ENCODE measurements at places on chromosomes 7 and 10. TPM values are rescaled to one million over a fixed set of nuclear protein-coding genes. Genes with fewer than 3 reads are reported as not detected.
A peak's percentile ranks its signal among the peaks of the same experiment; 100 is the strongest.

GRCh38 chr7:155203059-155203881 lies 94.4 kb upstream of the INSIG1 start:
- no peak for DNase-seq

Gene SPDYE9
- total RNA-seq: not detected

GRCh38 chr10:38038107-38038931 lies 27.8 kb downstream of the ZNF33A start:
- DNase-seq: peak; percentile 11

Gene GDF2
- not detected for total RNA-seq

GRCh38 chr7:20954711-20955619 lies 168.3 kb upstream of the SP8 start:
- DNase-seq: peak; percentile 11

GRCh38 chr10:59432207-59432900 lies 70.0 kb upstream of the FAM13C start:
- peak; percentile 69 for DNase-seq

Gene GRM3
- total RNA-seq: not detected

DNA sequence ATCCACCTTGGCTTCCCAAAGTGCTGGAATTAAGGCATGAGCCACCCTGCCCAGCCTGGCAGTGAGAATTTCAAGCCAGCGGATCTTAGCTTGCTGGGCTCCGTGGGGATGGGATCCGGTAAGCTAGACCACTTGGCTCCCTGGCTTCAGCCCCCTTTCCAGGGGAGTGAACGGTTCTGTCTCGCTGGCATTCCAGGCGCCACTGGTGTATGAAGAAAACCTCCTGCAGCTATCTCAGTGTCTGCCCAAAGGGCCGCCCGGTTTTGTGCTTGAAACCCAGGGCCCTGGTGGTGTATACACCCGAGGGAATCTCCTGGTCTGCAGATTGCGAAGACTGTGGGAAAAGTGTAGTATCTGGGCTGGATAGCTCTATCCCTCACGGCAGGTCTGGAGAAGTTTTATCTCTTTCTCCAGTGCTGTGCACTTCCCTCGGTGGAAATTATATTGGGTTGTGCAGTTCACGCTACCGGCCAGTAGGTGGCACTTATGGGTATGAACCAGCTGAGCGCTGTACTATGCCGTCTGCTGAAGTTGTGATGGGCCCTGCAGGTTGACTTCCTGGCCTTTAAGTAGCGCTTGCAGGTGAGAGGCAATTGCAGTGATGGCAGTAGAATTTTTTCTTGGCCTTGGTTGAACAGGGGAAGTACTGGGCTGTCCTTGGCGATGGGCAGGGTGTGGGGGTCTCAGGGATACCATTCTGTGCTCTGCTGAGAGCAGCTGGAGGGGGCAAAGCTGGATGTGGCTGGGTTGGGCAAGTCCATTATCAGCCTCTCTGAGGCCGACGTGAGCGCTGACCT lies 138.0 kb upstream of the MTPN start:
- DNase-seq: peak; percentile 31

GRCh38 chr7:131933751-131934289 lies 377.4 kb upstream of the PODXL start:
- no peak for DNase-seq

DNA sequence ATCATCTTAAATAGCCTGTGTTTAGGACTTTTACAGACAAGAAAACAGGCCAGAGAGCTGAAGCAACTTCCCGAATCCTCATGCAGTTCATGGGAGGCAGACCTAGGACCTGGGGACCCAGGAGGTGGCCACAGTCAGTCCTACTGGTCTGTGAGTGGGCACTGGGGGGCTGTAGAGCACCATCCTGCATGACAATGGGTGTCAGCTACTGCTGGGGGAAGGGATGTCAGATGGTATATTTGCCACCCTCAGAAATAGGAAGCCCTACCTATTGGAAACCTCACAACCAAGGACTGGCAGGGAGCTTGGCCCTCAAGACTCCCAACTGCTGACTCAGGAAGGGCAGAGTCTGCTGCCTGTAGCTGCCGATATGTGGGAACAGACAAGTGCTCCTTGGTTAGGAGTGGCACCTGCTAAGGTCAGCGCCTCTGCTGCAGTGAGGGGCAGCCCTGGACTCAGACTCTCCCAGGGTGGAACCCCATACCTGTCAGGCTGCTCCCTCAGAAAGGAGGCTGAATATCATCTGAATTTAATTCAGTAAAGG lies 29.7 kb downstream of the OGDH start:
- DNase-seq: no peak

DNA sequence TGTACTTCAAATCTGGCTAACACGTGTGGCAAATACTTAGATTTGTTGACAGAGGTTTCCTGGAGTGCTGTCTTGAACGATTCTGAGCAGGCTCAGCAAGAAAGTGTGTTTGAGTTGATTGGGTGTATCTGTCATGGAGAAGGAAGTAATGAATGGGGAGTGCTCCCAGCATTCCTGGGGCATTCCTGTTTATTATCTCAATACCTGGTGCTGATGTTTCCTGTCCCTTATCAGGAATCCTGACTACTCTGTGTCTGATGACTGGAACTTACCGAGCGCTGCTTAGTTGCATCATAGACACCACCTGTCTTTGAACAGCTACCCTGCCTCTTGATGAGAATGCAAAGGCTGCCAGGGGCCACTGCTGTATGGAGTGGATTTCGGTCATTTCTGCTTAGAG lies 41.0 kb upstream of the TMEM248 start:
- DNase-seq: no peak

DNA sequence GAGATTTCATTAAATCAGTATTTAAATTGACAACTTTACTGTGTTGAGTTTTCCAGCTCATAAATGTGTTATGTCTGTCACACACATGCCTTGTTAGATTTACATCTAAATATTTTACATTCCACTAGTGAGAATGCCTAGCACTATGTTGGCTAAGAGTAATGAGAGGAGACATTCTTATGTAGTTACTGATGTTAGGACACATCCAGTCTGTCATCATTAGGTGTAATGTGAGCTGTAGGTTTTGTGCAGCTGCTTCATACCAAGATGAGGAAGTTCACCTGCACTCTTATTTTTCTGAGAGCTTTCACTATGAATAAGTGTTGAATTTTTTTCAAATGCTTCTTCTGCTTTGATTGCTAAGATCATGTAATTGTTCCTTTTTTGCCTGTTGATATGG lies 218.0 kb upstream of the IGFBP3 start:
- DNase-seq: peak; percentile 96

Gene CYP3A4
- not detected for total RNA-seq

DNA sequence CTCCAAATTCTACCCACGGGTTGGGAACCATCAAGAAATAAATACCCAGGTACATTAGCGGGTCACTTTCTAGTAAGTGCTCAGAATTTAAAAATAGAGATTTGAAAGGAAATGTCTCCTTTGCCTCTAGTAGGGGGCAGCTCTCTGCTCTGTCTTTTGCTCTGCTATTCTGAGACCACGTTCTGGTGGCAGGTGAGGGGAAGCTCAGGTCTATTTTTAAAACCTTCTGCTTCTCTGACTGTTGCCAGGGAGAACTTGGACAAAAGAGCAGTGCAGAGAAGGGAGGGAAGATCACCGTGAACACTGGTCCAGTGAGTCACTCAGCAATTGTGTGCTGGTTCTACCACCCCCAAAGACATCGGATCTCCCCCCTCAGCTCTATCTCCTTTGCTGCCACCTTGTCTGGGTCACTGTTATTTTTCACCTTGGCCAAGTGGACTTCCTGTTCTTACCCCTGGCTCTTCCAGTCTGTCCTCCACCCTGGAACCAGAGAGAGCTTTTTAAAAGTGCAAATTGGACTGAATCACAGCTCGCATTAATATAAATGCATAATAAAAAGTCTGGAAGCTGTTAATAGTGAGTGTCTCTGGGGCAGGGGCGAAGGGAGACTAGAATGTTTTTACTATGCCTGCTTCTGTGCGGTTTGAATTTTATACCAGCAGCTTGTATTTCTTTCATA lies 72.4 kb upstream of the LOXL4 start:
- DNase-seq: peak; percentile 68

GRCh38 chr7:106813705-106814305 lies 51.3 kb upstream of the PIK3CG start:
- DNase-seq: peak; percentile 76

GRCh38 chr7:70696201-70696754 lies 435.7 kb upstream of the GALNT17 start:
- DNase-seq: peak; percentile 65

Gene GPNMB
- total RNA-seq: 177 TPM

Gene EZH2
- total RNA-seq: 6.7 TPM

Gene SPAM1
- not detected for total RNA-seq

GRCh38 chr7:152969335-152969734 lies 209.8 kb downstream of the ACTR3B start:
- no peak for DNase-seq

GRCh38 chr7:144768633-144769032 lies 67.2 kb downstream of the TPK1 start:
- DNase-seq: no peak

DNA sequence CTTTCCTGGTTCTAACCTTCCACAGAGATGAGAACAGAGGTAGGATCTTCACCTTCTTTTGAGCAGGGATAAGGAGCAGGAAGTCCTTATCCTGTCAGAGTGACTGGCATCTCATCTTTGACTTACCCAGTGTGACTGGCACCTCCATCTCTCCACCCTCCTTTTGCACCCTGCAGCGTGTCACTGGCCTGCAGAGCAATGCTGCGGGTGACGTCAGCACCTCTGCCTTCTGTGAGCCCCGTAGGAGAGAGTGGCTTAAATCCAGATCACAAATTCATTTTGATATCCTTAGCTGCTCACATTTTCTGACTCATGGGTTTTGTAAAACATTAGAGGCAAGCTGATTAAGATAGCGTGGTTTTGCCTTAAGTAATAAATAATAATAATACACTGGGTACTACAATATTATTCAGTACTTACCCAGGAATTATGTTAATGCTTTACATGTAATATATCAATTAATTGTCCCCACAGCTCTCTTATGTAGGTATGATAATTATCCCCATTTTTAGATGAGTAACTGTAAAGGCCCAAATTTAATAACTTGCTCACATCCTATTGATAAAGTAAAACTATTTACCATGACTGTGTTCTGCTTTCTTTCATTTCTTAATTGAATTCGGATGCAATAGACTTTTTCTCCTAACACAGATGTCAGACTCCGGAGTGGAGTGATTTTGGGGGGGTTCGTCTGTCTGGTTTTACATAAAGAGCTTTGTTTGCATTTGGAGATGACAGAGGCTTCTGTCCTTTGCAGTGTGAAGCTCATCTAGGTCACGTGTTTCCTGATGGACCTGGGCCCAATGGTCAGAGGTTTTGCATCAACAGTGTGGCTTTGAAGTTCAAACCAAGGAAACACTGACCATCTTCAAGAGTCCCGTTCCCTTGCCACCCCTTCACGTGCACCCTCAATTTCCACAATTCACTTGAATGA lies 24.9 kb downstream of the MSRB2 start:
- no peak for DNase-seq

GRCh38 chr7:157711353-157711888 lies 374.6 kb downstream of the DNAJB6 start:
- DNase-seq: no peak

- no peak for DNase-seq
Measured at GRCh38 chr7:12619461-12620069, 49.0 kb downstream of the SCIN start.

DNA sequence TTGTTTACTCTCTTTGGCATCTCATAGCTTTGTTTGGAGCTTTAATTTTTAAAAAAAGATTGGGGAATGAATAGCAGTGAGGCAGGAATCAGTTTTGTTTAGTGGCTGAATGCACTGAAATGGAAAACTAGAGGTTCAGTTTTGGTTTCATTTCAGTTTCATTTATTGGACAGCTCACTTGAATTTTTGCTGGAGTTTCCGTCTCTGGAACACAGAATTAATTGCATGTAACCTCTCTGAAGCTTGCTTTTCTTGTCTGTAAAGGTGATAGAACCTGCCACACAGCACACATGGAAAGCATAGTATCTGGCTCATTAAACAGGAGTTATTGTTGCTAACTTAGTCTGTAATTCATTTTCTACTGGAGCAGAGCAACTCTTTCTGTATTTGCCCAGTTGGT lies 7.1 kb downstream of the GRM8 start:
- DNase-seq: no peak

Gene MALRD1
- total RNA-seq: 1.7 TPM

DNA sequence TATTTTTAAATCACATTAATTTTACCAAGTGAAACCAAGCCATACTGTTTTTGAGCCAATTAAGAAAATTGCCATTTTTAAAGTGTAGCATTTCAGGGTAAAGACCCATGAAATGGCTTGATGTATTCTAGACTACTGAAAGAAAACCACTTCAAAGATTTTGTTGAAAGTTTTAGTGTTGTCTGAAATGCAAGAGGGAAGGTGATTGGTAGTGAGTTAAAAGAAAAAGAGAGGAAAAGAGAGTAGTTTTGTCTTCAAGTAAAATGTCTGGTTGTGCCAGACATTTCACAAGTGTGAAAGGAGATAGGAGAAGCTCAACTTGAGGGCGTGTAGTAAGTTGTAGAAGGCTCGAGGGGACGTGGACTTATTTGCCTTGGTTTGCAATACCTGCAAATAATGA lies 41.6 kb downstream of the CALML5 start:
- DNase-seq: no peak

DNA sequence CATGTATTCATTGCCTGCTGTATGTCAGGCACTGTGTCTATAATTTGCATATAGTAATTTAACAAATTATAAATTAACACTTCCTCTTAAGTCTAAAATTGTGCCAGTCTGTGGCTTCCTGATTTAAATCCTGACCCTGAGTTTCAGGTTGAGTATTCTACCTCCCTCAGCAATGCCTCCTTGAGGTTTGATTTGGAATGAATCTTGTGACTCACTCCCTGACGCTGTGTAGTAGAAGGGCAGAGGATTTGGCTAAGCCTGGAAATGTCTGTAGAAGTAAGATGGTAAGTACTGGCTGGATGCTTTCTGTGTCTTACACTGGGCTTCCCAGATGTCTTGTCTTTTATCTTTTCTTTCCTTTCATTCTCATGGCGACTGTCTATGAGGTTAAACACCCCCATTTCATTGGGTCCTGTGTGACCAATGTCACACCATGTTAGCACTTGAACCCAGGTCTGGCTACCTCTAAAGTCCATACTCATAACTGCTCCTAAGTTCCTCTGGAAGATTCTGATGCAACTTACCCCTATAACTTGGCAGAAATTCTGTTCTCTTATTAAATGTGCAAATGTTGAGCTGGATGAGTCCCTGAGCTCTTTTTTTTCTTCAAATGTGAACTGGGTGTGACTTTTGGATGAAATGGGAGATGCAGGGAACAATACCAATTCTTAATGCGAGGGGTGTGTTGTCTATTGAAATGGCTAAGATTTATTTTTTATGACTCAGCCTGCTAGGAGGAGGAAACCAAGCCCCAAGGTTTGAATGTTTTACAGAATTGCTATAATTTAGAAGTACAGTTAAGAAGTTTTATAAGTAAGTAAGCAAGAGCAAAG lies 48.5 kb downstream of the PLCE1 start:
- peak; percentile 87 for DNase-seq

- DNase-seq: peak; percentile 86
Measured at GRCh38 chr7:116525913-116526861, 1.4 kb downstream of the CAV1 start.

Gene GTF2IRD2
- 8.2 TPM for total RNA-seq

GRCh38 chr10:68151453-68151852 lies 42.2 kb downstream of the MYPN start:
- DNase-seq: peak; percentile 6

Data from fibroblast of lung (primary cell).